ENCODE measurements at places on chromosomes 12 and 14.
A peak's percentile ranks its signal among the peaks of the same experiment; 100 is the strongest.

- DNase-seq = peak; percentile 64
These were observed 10.8 kb downstream of the MLH3 start for GRCh38 chr14:75040507-75040906.

DNA sequence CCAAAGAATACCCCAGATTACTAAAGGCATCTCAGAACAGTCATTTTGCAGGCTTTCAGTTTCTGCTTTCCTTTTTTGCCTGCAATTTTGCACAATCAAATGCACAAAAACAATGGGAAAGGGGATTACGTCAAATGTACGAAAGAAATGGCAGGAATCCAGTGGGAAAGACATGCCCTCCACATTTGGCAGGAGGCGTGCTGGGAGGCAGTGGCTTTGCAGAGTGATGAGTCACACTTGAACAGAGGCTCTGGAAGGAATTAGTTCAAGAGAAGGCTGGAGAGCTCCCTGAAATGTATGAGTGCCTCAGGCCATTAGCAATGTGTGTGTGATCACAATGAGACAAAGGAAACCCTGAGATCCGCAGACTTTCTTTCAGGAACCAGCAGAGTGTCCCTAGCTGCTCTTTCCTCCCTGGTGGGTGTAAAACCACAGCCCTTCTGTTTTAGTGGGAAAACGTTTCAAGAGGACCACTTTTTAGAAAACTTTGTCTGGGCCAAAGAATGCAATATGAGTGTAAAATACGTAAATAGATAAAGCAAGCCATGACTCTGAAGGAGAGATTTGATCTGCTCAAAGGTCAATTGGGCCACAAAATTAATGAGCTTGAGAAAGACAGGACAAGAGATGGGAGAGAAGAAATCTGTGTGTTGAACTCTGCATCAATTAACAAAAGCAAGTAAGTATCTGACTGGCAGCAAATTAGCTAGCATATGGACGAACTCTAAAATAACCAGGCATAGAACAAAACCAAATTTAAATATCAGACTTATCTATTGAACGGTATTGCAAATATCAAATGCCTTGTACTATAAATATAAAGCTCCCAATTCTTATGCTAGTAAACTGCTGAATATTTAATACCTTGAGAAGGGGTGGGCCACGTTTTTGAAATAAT lies 155.4 kb upstream of the PDE3A start:
- peak; percentile 24 for DNase-seq

DNA sequence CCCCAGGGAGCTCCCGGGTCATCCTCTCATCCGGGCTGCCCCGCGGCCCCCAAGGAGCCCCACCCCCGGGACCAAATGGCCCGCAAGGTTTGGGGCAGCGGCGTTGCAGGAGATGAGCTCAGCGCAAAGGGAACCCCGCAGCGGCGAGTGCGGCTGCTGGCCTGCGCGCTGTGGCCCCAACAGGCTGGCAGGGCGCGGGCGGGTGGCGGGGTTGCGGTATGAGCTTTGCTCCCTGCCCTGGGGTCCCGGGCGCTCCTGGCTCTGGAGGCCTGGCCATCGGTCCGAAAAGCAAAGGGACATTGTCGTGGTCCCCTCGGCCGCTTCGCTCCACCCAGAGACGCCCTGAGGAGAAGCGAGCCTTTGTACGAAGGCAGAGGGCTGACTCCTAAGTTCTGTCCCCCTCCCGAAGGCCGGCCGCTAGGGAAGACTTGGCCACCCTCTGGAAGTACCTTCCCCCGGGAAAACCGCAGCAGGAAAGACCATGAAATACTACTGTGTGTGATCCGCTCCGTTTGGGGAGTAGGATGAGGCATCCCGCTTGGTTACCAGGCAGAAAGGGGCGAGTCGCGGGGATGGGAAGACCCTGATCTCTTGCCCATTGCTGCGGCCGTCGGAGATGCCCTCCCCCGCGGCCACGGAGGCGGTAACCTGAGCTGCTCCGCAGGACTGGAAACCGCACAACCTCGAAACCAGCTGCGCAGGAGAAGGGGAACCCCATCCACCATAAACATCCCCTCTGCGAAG lies 620 bp upstream of the NID2 start:
- peak; percentile 21 for DNase-seq

- peak; percentile 63 for DNase-seq
These were observed 11.0 kb downstream of the PTGER2 start for GRCh38 chr14:52325126-52325525.

- DNase-seq = no peak
These were observed 163.7 kb upstream of the IGF1 start for GRCh38 chr12:102643879-102644575.

- DNase-seq = peak; percentile 29
These were observed 58.0 kb upstream of the CDKN3 start for GRCh38 chr14:54338696-54339317.

- DNase-seq = peak; percentile 84
These were observed 11.0 kb upstream of the MGP start for GRCh38 chr12:14896521-14897169.

DNA sequence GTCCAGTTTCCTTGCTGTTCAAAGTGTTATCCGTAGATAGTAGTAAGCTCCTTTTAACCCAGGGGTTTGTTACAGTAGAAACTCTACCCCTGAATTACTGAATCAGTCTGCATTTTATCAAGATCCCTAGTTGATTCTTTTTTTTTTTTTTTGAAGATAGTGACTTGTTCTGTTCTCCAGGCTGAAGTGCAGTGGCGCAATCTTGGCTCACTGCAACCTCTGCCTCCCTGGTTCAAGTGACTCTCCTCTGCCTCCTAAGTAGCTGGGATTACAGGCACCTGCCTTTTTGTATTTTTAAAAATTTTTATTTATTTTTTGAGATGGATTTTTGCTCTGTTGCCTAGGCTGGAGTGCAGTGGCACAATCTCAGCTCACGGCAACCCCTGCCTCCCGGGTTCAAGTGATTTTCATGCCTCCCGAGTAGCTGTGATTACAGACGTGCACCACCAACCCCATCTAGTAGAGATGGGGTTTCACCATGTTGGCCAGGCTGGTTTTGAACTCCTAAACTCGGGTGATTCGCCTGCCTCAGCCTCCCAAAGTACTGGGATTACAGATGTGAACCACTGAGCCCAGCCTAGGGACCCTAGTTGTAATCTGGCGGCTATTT lies 10.5 kb downstream of the LARP4 start:
- peak; percentile 27 for DNase-seq

GRCh38 chr14:65867333-65867732 lies 454.8 kb downstream of the FUT8 start:
- peak; percentile 26 for DNase-seq
